Stimulated activated CD8-positive, alpha-beta memory T cell treated with anti-CD3 and anti-CD28 coated beads, Interleukin-4, amount 100 ng/mL, for 4 hours (primary cell): ENCODE measurements at places on chromosomes 6 and 20.

DNA sequence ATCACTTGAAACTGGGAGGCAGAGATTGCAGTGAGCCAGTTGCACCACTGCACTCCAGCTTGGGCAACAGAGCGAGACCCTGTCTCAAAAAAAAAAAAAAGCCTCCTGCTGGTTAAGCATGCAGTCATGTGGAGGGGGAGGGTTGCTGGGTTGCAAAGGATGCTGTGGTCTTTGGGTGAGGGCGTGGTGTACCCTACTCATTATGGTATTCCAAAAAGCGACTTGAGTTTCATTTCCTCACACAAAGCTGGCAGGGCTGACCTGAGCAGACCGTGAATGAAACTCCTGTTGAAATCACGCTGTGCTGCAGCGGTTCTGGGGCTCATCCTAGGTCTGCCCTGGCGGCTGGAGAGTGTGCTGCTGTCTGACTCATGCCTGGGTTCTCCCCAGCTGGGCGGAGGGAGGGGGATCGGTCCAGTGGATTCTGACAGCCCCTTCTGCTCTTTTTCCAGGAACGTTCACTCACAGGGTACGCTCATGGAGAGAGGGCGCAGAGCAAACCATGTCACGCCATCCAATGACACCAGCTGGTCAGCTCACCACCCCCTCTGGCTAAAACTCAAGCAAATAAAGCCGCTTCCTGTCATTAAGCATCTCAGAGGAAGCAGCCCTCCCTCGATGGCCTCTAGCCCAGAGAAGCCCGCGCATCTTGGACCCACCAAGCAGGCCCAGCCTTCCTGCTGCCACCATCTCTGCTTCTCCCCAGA is 166.2 kb downstream of the SCML4 start:
- peak; percentile 14 for DNase-seq

- DNase-seq, result no peak
These were observed 289.6 kb upstream of the SUPT3H start for GRCh38 chr6:45667300-45667699.

GRCh38 chr6:18500921-18501662 is 113.9 kb downstream of the RNF144B start:
- DNase-seq, result no peak

GRCh38 chr6:46832816-46833215 is 39.6 kb downstream of the MEP1A start:
- no peak for DNase-seq

DNA sequence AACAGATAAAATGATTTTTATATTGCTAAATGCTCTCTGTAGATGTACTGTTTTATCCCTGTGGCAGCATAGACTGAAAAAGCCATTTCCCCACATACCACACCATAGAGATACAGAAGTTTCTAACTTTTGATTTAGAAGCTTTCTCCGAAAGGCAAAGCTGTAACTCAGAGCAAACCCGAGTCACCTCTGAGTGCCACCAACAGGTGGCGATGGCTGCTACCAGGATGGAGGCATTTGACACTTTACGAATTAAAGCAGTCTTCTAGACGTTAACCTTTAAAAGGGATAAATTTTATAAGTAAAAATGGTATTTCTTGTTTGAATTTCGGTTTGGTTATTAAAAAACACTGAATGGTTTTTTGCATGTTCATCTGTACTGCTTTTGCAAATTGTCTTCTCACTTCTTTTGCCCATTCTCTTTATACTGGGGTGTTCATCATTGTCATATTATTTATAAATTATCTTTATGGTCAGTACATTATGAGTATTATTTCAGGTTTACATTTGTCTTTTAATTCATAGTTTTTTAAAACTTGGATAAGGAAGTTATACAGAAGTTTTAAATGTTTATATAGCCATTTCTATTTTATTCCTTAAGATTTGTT is 201.0 kb upstream of the CEP162 start:
- DNase-seq, result no peak

DNA sequence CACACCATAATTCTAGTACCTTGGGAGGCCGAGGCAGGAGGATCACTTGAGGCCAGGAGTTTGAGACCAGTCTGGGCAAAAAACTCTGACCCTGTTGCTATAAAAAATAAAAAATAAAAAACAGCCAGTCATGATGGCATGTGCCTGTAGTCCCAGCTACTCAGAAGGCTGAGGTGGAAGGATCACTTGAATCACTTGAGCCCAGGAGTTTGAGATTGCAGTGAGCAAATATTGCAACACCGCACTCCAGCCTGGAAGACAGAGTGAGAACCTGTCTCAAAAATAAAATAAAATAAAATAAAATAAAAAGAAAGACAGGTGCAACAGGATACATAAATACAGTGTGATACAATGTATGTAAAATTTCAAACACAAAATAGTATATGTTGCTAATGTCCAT is 154.5 kb downstream of the OTOR start:
- no peak for DNase-seq

GRCh38 chr6:14858808-14859207 is 387.1 kb upstream of the JARID2 start:
- no peak for DNase-seq

DNA sequence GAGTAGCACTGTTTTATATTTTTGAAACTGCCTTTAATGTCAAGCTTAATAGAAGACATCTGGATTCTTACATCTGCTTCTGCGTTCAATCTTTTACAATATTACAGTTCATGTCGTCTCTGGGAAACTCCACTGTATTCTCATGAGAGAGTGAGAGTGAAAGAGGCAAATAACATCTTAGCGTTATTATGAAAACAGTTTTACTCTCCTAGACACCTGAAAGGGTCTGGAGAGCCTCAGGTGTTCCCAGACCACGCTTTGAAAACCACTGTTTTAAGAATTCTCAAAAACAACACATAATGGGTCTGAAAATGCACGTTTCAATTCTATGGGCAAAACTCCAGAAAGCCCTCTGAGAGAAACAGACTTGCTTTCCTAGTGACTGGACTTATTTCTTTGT is 63.3 kb downstream of the ARHGAP18 start:
- DNase-seq, result no peak

GRCh38 chr6:56349194-56349593 is 101.8 kb upstream of the COL21A1 start:
- DNase-seq, result no peak

DNA sequence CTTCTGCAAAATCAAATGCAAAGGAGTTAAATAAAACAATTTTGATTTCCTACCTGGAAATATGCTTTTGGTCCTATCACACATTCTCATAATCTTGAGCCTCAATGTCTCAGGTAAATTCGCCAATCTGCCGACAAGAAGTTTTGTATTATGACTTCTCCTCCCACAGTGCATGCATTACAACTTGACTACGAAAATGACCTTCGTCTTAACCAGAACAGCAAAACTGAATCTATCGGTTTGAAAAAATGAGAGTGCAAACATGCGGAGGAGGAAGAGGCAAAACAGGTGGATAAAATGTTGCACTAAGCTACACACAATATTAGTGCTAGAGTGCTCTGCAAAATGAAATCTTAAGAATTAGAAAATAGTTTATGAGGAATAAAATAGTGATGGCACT is 43.4 kb downstream of the HIVEP2 start:
- no peak for DNase-seq

DNA sequence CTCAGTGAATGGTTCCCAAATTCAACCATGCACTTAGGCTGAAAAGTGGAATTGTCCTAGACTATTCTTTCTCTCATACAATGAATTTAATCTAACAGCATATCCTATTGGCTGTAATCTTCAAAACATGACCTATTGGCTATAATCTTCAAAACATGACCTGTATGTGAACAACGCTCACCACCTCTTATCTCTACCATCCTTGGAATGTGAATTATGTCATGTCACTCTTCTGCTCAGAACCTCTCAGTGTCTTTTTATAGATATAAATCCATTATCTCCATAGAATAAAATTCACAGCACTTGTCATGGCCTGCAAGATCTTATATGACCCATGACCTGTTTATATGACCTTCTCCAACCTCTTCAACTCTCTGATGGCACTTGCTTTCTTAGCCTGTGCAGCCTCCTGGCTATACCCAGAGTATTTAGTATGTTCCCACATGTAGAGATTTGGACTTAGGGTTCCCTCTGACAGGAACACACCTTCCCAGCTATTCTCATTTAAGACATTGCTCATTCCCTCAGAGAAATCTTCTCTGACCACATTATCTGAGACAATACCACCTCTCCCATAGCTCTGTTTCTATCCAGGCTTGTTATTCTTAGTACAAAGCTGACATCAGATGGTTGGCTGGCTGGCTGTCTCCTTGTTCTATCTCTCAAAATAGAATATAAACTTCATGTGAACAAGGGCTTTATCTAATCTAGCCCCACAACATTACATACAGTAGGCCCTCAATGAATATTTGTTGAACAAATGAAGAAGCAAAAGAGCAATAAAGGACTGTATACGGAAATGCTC is 275.0 kb upstream of the PREP start:
- DNase-seq, result no peak

- no peak for DNase-seq
These were observed 223.9 kb downstream of the SIM1 start for GRCh38 chr6:100240798-100241197.

- DNase-seq, result no peak
These were observed 16.5 kb downstream of the PTK7 start for GRCh38 chr6:43092635-43093034.

DNA sequence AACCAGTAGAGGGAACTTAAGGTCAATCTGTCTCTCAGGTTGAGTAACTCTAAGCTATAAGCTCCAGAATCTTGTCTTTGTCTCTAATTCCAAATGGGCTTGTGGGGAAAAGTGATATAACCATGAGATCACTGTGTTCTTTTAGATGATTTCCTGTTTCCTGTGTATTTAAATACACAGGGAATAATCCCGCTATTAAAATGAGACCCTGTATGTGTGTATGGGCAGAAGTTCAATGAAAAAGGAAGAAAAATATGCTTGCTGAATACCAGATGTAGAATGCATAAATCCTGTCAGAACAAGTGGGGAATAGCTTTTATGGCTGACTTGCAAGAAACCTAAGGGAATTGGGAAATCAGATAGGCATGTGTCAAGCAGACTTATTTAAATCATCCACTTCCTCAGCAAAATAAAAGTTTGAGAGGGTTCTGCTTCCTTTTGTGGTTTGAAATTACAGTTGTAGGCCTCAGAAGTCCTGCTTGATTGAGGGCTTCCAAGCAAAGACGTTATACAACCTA is 164.7 kb upstream of the PDE7B start:
- DNase-seq, result no peak

DNA sequence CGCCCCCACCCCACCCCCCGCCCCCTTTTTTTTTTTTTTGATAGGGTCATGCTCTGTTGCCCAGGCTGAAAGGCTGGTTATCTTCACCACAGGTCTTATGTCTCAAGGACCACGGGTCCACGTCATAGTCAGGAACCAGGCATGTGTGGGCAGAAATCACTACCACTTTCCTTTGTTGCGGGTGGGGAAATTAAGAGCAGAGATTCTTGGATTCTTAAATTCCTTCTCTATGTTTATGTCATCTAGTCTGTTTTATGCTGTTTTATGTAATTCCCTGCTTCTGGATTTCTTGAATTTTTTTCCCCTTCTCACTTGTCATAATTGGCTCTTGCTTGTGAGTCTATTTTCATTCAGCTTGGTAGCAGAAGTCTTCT is 25.8 kb upstream of the PLCG1 start:
- no peak for DNase-seq

DNA sequence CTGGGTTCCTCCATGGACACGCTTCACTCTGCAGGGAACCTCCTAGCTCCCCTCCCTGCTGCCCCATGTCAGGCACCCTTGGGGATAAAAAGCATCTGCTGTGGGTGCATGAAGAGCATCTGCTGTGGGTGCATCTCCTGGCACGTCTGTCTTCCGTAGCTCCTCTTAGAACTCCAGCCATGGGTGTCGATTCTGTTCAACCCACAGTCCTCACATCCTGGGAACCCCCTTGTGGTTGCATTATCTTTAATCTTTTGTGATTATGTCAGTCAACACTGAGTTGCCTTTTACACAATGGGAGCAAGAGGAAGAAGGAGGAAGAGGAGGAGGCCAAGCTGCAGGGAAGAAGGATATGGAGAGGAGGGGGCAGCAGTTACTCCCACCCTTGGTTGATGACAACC is 24.1 kb upstream of the CCR6 start:
- DNase-seq, result no peak

DNA sequence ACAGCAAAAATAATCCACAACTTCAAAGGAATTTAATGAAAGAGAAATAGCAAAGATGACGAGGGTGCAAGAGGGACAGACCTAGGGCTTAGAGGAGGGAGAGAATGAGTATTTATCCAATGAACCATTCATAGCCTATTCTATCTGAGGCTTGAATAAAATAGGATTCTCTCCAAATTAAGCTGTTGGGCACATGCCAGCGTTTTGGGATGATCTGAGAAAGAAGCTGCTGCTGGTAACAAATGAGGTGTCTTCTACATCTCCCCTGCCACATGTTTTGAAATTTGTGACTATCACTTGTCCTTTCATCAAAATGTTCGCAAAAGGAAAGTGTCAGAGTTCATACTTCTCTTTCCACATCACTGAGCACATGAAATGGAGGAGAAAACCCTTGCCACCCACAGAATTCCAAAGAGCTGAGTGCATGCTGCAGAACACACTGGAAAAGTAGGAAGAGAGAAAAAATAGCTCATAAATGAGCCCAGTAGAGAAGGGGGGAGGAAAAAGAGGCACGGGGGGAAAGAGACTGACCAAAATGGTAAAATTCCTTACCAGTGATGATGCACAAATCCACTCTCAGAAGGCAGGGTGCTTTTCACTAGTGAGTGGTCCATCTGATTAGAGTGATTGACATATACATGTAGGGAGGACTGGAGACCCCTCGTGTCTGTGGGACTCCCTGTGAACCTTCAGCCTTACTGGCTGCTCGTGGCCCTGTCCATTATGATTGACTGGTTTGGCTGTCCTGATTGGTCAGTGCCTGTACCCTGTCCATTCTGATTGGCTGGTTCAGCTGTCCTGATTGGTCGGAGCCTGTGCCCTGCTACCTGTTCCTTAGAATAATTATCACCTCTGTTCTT is 180.5 kb downstream of the OGFRL1 start:
- no peak for DNase-seq

DNA sequence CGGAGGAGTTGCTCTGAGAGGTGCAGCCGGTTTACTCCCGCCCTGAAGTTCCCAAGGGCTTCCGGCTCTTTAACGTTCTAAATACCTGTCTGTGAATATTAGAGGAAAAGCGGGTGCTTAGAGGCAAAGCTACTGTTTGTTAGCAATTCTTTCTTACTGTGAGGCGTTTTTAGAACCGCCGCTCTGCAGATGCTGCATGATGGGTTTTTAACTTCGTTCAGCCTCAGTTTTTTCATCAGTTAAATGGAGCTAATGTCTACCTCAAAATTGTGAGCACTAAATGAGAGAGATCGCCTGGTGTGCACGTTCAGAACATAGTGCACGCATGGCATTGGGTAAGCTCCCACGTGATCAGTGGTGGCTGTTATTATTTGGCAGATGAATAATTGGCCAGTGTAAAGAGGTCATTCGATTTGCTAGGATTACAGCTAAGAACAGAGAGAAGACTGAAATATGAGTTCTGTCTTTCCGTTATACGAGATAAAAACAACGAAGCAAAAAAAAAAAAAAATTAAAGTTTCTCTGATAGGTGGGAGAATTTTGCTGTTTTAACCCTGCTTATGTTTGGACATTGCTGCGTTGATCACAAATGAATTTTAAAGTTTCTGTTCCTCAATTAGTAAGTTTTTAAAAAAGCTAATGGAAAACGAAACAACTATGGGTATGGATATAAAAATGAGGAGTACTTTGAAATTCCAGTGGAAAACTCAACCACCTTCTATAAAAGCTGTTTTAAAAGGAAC is 660 bp upstream of the TFB1M start:
- peak; percentile 16 for DNase-seq
